ENCODE measurements at places on chromosomes 4 and X. TPM values are rescaled to one million over a fixed set of nuclear protein-coding genes. Genes with fewer than 3 reads are reported as not detected.

MAGEE1 gene
- total RNA-seq: 0.68 TPM

CYSLTR1 gene
- total RNA-seq: not detected

METTL14 gene
- total RNA-seq: 54.4 TPM

FAM90A26 gene
- total RNA-seq: not detected

TMEM150C gene
- 6.0 TPM for total RNA-seq

DCAF4L1 gene
- 0.17 TPM for total RNA-seq

MAGEC1 gene
- total RNA-seq: not detected

TXK gene
- total RNA-seq: 0.23 TPM

STPG2 gene
- total RNA-seq: not detected

WDR17 gene
- 0.51 TPM for total RNA-seq

REPS2 gene
- total RNA-seq: 6.5 TPM

FAM236C gene
- total RNA-seq: not detected

PAGE2 gene
- total RNA-seq: not detected

SLITRK2 gene
- total RNA-seq: not detected

ETNPPL gene
- not detected for total RNA-seq

RAB41 gene
- total RNA-seq: not detected

STIM2 gene
- total RNA-seq: 18.2 TPM

ETDB gene
- not detected for total RNA-seq

CENPVL3 gene
- total RNA-seq: not detected

ADGRG2 gene
- total RNA-seq: not detected

SHOX gene
- not detected for total RNA-seq

Measured in dermis blood vessel endothelial cell (primary cell).